Nephron progenitor cell (in vitro differentiated cells): ENCODE measurements at places on chromosomes 5 and 9.

GRCh38 chr5:111242606-111243005 is 18.4 kb downstream of the CAMK4 start:
- DNase-seq, result no peak

DNA sequence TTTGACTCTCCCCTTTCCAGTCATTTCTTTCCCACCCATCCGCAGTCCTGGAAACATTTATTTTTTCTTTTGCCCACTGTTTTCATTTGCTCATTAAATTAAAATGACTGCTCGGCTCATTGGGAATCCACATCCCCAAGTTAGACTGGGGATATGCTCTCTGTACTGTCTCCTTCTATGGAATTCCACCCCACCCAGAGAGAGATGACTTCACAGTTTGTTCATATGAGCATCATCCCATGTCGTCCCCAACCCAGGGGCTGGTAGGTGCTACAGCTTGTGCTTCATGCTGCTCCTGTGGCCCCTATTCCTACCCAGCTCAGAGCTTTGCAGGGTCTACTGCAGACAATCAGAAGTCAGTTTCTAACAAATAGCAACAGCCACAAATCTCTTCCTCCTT is 16.5 kb upstream of the RARS1 start:
- no peak for DNase-seq

- DNase-seq, result no peak
Observed at GRCh38 chr9:136367296-136368145, 4.0 kb upstream of the DNLZ start.

DNA sequence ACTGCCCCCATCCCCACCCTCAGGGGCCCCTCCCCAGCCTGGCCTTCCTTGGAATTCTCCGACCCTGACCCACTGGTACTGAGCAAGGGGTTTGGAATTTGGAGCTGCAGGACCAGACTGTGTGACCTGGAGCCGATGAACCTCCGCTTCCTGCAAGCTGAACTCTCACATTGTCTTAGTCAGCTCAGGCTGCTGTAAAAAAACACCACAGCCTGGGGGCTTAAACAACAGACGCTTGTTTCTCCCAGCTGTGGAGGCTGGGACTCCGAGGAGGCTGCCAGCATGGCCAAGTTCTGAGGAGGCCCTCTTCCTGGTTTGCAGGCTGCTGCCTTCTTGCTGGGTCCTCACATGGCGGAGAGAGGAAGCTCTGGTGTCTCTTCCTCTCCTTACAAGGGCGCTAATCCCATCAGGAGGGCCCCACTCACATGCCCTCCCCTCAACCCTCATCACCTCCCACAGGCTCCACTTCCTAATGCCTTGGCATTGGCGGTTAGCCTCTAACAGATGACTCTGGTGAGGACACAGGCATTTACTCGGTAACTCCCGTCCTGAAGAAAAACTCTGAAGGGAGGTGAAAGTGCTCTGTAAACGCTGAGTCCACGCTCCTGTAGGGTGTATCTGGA is 42.4 kb downstream of the C5orf15 start:
- no peak for DNase-seq

DNA sequence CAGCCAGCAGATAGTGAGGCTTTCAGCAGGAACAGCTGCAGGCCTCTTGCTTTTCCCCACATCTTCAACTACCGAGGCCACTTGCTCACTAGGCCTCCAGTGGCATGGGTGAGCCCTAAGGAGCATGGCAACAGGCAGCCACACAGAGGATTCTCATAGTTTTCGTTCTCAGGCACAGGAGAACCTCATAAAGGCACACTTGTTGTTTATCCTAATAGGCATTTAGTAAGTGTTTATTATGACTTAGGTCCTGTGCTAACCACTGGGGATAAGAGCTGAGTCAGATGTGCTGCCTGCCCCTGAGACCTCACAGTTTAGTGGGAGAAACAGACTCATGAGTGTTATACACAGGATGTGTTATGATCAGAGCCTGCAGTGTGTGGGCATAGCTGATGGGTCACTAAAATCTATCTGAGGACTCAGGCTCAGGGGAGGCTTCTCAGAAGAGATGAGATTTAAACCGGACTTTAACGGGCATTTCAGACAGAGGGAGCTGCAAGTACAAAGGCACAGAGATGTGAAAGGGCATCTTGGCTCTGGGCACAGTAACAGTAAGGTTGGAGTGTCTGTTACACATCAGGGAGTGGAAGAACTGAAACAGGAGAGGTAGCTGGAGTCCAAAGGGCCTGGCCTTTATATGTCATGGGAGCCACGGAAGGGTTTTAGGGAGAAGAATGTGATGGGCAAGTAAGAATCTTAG is 21.0 kb upstream of the HEMGN start:
- no peak for DNase-seq

DNA sequence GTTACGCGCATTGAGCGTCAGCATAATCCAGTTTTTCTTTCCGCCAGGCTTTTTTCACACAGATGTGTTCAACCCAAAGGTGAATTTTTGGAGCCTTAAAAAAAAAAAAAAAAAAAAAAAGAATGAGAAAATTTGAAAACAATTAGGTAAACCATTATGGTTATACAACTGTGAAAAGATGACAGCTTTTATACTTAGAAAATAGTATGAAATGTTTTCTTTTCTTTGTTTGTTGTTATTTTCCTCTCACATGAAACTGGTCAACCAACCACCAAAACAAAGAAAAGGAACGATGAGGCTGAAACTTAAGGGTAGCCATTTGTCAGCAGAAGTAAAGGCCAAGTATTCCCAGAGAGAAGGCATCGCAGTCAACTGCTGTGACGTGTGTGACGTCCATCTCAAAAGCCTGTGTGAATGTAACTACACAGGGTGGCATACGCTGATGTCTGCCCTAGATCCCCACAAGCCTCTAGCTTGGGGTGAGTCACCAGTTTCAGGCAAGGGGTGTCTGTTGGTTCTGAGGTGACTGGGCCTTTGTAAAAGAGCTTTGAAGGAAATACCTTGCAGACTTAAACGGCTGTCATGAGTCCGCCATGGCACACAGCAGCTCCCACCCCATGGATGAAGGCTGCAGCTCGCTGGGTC is 182.9 kb downstream of the AOPEP start:
- DNase-seq, result no peak

- DNase-seq, result no peak
Observed at GRCh38 chr9:130896233-130897014, at the start of gene QRFP. Gene QRFP (minus strand): TSS chr9:130896812. CDS start chr9:130893838, 2,974 bp downstream.
